SHP77 treated with DMSO at 0.1 percent for 48 hours (cell line): ENCODE measurements at places on chromosomes 11 and 22.
A peak's percentile ranks its signal among the peaks of the same experiment; 100 is the strongest.

DNA sequence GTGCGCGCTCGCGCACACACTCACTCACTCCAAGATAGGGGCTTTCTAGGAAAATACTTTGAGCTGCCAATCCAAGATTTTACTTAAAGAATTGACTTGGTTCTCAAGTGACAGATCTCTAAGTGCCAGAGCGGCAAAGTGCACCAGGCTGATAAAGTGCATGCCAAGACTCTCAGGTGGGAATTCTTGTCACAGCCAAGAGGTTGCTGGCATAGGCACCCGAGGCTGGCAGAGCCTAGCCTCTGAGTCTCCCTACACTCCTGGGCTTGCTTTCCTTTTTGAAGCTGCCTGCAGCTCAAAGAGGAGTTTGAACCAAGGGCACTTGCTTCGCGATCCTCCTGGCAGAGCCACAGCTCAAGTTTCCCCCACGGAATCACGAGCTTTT is 2.5 kb upstream of the ADM start:
- no peak for DNase-seq

GRCh38 chr22:22207845-22208564 is 36.6 kb upstream of the VPREB1 start:
- peak; percentile 62 for DNase-seq

- DNase-seq = no peak
Measured at GRCh38 chr11:126305699-126306098, 1.8 kb downstream of the DCPS start.

DNA sequence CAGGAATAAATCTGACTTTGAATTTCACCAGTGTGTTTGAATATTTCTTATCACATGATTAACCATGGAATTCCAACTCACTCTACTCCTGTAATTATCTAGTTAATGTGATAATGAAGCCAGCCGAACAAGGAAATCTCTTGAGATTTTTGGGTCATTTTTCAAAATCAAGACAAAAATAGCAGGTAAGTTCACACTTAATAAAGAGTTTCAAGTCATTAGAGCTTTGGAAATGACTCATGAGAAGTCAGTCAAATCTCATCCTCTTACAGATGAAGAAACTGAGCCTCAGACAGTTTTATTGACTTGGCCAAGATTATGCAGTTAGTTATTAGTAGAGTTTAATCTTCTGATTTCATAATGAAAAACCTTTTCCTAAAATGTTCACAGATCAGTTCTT is 148.8 kb downstream of the ARHGAP42 start:
- DNase-seq = no peak

DNA sequence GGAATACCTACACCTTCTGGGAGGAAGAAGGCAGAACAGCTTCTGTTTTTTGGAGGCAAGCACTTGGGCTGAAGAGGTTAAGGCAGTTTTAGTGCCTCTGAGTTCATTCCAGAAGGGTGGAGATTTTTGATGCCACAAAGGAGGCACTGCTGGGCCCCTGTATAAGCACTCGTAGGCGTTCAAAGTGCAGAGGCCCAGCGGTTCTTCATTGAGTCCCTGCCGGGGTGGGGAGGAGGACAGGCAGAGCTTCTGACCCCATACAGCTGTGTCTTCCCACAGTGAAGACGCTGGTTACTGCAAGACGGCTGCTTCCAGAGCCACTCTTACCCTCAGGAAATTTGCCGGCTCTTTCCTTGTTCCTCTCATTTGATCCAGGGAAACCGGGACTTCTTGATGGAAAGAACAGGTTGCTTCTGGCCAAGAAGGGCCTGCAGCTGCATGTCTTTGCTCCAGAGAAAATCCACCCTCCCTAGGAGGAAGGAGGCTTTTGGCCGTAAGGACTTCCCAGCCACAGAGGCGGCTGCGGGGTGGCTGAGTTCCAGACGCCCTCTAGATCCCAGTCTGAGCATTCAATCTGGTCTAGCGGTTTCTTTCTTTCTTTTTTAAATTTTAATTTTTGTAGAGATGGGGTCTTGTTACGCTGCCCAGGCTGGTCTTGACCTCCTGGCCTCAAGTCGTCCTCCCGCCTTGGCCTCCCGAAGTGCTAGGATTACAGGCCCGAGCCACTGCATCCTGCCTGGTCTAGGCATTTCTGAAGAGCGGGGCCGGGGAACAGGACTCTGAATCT is 9.4 kb downstream of the ADAMTS15 start:
- DNase-seq = no peak

- no peak for DNase-seq
Measured at GRCh38 chr11:93028960-93029522, 59.6 kb downstream of the MTNR1B start.

GRCh38 chr11:12224537-12224893 is 114.1 kb downstream of the MICAL2 start:
- no peak for DNase-seq

DNA sequence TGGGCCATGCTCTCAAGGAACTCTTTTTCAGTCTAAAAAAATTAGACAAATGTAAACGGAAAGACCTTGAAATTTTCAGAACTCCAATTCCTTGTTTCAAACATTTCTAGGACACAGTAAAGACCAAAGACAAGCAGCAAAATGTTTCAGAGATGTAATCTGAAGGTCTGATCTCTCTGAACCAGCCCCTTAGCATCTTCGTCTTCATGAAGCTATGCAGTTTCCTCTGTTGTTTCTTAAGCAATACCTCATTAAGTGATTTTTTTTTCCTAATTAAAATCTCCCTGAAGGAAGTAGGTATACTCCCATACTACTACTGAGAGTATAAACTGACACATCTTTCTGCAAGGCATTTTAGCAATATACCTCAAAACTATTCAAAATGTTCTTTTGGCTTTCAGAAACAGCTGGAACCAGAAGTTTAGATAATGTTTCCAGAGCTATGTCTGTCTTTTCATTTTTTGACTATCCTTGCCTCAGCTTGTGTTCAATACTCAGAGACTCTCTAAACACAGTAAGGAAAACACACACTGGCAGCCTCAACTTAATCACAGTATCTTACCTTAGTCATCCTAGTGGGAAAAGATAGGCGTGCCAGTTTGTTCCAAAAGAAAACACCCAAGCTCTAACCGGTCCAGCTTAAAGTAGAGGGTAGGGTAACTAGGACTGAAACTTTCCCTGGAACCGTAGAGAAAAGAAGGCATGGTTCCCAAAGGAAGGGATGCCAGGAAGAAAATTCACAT is 25.1 kb downstream of the SBF2 start:
- no peak for DNase-seq

DNA sequence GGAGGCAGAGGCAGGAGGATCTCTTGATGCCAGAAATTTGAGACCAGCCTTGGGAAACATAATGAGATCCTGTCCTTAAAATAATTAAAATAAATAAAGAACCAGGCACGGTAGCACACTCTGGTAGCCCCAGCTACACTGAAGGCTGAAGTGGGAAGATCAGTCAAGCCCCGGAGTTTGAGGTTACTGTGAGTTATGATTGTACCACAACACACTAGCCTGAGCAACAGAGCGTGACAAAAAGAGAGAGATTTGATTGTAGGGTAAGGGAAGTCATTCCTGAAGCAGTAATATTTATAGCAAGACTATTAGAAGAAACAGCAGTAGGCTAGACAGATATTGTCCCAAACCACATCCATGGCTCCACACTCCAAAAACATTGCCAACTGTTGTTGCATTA is 1408.4 kb upstream of the TENM4 start:
- DNase-seq = no peak

GRCh38 chr11:84234462-84235202 is 948.5 kb upstream of the CCDC90B start:
- no peak for DNase-seq

GRCh38 chr11:19313140-19313539 is 72.4 kb upstream of the E2F8 start:
- DNase-seq = no peak

DNA sequence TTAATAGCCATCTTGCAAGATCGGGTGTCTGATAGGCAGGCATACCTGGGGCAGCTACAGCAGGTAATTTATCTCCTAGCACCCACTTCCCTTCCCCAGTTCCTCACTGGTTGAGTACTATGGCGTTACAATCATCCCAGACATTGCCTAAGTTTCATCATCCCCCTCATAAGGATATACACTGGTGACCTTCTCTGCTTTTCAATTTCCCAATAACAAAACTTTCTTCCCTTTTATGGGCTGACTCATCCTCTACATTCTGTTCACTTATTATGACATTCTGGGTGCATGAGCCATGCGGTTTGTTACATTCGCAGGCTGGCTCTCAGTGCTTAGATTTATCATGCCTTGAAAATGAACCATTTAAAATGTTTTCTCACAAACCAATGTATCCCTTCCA is 5.0 kb upstream of the MRPL11 start:
- DNase-seq = no peak

- DNase-seq = peak; percentile 6
Measured at GRCh38 chr11:27485930-27486773, 13.6 kb upstream of the LGR4 start.

DNA sequence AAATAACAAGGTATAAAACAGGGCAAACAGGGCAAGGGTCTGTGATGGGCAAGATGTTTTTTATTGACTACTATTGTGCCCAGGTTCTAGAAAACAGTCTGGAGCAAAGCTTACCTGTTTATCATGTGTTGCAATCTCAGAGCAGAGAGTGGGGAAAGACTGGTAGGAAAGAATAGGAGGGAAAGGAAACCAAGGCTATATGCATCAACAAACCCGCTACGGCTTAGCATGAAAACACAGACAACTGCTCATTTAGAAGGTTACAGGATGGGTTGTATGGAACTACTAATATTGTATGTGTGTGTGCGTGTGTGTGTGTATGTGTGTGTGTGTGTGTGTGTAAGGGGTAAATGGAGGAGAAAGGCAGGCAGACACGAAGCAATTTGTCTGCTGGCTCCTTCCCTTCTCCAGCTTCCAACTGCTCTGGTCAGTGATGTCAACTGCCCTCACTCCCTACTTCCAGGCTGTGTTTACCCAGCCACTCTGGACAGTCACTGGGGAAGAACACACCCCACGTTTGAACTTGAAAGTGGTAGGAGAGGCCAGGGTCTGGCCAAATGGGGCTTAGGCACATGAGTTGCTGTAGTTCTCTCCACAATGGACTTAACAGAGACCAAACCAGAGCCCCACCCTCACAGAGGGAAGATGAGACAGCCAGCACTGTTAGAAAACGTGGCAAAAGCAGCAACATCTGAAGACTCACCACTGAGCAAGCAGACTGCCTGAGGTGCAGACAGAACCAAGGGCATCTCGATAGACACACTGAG is 47.0 kb downstream of the GAB2 start:
- DNase-seq = peak; percentile 42

DNA sequence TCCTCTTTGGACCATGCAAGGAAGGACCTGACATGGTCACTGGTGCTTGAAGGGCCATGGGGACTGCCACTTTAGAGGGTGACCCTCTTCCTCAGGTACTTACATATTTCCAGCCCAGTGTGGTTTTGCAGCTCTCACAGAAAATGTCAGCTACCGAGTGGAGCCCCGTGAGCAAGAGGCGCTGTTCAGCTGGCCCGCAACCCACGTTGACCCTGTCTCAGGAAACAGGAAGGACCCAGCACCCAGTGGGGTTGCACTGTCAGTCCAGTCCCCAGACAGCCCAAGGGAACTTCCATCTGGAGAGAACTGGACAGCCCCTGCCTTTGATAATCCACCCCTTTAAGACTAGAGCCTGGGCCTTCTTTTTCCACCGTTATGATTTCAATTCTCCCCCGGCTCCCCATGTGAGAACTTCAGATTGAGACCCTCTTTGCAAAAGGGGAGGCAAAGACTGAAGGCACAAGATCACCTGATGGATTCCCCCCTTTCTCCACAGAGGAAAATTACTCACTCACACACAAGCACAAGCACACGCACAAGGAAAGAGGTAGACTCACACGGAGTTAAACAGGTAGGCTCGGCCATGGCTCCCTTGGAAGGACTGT is 3.4 kb downstream of the YPEL4 start:
- DNase-seq = no peak

DNA sequence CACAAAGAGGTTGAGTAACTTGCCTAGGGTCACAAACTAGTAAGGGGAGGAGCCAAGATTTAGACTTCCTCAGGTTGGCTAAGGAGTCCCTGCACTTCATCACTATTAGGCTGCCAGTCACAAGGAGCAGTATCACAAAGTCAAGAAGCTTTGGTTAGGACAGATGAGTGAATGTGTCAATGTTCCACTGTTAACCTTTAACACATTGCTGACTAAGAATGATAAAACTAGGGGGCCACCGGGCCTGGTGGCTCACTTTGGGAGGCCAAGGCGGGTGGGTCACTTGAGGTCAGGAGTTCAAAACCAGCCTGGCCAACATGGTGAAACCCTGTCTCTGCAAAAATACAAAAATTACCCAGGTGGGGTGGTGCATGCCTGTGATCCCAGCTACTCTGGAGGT is 32.0 kb downstream of the TMEM123 start:
- no peak for DNase-seq

GRCh38 chr11:27349919-27350318 is 13.1 kb downstream of the CCDC34 start:
- no peak for DNase-seq

GRCh38 chr11:62169448-62169847 is 20.6 kb upstream of the SCGB1D1 start:
- DNase-seq = no peak

GRCh38 chr11:94090401-94090800 is 38.2 kb upstream of the PANX1 start:
- no peak for DNase-seq

- DNase-seq = no peak
Measured at GRCh38 chr11:34176751-34177209, 71.4 kb downstream of the NAT10 start.

DNA sequence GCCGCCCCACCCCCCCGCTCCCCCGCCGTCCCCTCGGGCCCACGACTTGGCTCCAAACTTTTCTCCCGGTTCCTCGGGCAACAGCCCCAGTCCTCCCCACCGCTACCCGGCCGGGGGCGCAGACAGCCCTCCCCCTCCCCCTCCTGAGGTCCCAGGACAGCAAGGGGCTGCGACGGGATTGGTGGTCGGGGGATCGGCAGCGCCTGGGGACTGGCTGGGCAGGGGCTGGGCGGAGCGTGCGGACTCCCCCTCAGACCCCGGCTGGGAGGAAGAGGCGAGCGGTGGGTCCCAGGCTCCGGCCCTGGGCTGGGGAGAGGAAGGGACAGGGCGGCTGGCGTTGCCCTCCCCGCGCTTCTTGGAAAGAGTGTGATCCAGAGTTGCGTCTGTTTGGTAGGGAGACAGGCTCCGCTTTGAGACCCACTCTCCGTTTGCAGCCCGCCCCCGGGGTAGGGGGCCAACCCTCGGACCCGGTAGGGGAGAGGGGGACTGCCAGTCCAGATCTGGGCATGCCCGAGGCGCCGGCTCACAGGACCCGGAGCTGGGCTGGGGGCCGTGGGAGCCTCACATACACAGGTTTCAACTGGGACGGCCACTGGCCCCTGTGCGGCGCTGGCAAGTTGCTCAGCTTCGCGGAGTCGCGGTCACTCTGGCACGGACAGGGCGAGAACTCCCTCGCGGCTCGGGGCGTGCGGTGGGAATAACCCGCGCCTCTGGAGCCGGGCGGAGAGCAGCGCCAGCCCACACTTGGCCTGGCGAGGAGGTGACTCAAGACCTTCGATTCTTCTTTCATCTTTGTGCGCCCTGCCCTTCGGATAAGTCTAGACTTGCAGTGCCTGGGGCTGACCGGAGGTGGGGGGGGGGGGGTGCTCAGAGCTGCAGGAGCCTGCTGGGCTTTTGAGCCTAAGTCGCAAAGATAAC is 999 bp downstream of the TSKU start:
- DNase-seq = no peak
